ENCODE measurements at places on chromosomes 7 and 10.

DNA sequence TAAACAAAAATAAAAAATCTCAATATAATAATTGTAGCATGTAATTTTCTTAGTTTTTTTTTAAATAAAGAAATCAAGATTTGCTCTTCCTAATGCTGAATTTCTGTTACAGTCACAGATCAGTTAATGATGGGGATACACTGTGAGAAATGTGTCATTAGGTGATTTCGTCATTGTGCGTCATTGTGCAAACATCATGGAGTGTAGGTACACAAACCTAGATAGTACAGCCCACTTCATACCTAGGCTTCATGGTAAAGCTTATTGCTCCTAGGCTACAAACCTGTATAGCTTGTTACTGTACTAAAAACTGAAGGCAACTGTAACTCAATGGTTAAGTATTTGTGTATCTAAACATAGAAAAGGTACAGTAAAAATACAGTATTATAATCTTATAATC lies 74.4 kb upstream of the LSM8 start:
- no peak for DNase-seq

DNA sequence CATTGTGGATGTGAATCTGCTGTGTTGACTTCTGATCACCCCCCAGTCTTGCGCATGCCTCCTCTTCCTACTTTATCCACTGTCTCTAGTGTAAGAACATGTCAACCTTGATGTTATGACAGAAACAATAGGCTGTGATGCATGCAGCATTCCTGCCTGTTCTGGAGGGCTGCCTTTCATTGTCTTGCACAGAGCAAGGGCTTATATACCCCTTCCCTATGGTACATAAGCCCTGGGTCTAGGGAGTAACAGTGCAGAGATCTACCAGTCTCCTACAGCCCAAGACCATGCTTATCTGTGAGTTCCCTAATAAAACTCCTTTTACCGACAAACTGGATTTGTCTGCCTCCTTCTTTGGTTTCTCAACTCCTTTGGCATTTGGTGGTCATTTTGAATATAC lies 177.0 kb upstream of the STK17A start:
- DNase-seq, result no peak

DNA sequence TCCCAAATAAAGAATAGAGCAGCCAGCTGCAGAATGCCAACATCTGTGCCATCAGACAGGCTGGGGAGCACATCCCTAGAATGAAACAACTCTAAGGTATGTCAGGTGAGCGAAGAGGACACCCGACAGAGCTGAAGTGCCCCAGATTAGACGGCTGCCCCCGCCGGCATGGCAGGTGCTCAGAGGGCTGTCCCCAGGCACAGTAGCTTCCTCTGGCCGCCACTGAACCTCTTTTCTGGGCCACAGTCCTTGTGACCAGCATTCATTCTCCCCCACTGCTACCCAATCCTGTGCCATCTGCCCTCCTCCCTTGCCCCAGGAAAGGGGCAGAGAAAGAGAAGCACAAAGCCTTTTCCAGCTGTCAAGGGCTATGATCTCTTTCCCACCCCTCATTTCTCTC lies 41.7 kb downstream of the RGS10 start:
- DNase-seq, result no peak

- no peak for DNase-seq
These were observed 21.3 kb downstream of the CCDC3 start for GRCh38 chr10:12980102-12980661.

- no peak for DNase-seq
These were observed 261.4 kb upstream of the PITRM1 start for GRCh38 chr10:3433988-3434387.

DNA sequence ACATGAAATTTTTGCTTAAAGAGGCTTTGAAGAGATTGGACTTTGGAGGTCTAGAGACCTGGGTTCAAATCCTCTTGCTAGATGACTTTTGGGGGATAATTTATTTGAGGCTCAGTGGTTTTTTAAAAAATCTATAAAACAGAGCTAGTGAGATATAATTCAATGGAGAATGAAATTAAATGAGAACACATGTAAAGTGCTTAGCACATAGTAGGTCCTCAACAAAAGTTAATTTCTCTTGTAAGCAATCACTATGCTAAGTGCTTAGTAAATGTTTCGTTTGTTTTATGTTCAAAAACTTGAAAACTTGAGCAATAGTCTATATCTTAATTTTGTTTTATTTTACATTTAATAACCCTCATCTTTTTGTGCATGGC lies 64.8 kb downstream of the LRMDA start:
- DNase-seq, result no peak

DNA sequence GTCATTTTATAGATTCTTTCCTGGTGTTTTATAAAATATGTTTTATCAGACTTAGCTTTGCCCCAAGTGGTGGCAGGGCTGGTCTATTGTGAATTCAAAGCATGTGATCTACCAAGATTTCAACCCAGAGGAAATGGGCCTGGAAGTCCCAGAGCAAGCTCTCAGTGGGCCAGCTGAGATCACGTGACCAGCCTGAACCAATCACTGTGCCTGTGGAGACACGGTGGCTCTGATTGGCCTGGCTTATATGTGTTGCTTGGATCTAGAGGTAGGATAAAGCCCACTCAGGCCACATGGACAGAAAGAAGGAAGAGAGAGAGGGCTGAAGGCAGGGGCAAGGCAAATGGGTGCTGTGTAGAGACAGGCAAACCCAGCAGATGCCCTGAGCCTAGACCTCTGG lies 65.5 kb upstream of the GATA3 start:
- no peak for DNase-seq

- no peak for DNase-seq
These were observed 76.1 kb downstream of the BICC1 start for GRCh38 chr10:58588673-58589265.

DNA sequence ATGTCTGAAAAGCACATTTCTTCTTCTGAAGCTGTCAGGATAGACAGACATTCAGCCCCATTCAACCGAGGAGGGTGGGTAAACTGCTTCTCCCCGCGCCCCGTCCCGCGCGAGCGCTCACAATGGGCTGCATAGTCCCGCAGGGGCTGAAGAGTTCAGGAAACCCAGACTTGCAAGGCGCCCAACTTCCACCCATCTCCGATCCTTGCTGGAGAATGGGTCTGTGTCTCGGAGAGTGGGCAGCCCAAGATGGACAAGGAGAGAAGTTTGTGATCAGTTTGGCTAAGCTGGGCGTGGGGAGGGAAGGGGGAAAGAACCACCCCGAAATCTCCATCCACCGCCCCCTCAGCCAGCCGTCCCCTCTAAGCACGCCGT lies 686 bp downstream of the AASS start:
- no peak for DNase-seq

- DNase-seq, result no peak
These were observed 18.0 kb downstream of the RBM33 start for GRCh38 chr7:155662343-155663043.

DNA sequence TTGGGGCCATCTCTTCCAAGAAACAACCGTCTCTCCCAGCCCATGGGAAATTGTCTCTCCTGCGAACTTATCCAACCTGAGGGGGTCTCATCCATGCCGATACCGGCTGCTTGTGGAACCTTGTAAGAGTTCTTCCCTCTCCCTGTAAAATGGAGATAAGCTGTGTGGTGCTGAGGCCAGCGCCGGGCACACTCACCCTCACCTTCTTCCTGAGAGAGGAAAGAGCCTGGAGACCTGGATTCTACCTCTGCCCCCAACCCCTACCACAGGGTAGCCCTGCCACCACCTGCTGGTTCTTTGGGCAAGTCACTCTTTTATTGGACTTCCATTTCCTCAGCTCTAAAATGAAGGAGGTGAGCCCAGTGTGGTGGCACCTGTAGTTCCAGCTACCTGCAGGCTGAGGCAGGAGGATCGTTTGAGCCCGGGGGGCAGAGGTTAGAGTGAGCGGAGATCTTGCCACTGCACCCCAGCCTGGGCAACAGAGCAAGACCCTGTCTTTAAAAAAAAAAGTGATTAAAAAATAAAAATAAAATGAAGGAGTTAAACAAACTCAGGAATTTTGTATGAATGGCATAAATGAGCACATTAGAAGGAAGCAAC lies 38.4 kb upstream of the PSAP start:
- no peak for DNase-seq

DNA sequence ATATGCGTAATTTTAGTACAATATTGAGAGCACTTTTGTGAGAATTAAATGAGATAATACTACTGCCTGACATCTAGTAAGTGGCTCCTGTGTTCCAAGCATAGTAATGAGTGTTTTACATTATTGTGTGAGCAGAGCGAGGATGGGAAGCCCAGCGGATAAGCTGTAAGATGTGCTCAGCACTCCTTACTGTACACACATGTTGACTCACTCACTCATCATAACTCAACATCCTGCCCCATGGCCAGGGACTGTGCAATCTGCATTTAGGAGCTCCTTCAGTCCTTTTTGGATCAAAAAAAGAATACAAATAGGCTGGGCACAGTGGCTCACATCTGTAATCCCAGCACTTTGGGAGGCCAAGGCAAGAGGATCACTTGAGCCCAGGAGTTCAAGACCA lies 72.9 kb upstream of the NEBL start:
- no peak for DNase-seq

DNA sequence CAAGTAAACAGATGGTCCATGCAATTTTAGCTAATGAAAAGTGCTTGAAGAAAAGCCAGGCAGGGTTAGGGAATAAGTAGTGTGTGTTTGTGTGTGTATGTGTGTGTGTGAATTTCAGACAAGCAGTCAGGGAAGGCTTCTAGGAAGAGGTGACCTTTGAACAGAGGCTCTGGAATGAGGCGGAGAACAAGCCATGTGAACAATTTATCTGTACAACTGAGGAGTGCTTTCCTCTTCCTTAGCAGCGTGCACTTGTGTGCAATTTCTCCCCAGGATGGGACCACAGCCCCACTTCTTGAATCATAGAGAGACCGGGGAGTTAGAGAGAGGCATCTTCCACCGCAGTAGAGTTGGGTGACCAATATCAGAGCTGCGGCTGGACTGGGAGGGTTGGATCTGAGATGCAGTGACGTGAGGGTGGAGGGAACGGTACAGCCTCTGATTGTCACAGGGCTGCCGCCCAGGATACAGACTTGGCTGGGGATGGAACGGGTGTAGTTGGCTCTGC lies 69.2 kb upstream of the FAM171A1 start:
- no peak for DNase-seq

GRCh38 chr7:3971323-3971722 lies 670.3 kb downstream of the SDK1 start:
- DNase-seq, result no peak

DNA sequence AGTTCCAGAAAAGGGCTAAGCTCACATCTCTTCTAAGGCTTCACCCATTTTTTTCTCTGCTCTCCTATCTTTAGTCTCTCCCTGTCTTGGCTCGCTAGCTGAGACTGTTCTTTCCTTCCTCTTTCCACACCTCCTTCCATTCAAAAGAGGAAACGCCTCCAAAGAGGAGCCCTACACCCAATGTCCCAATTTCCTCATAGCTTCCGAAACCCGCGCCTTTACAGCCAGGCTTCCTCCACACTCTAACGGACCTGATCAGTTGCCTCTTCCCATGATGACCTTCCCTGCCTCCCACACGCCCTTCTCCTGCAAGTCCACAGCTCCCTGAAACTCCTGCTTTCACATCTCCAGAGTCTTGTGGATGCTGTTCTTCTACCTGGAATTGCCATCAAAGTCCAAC lies 71.7 kb downstream of the COBL start:
- DNase-seq, result no peak

DNA sequence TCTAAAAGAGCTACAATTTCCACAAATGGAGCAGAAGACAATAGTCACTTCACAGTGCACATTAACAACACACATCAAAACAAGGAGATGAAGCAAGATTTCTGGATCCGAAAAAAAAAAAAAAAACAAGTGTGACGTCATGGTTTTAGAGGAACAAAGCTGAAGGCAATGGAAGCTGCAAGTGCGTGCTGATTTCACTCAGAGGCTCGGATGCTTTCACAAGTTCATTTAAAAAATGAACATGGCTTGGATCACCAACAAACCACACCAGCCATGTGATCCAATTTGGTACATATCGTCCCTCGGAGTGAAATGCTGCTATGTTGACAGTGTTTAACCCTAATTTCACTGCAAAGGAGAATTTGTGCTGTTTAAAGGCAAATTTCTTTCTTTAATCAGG lies 337.0 kb upstream of the PRKCQ start:
- no peak for DNase-seq

DNA sequence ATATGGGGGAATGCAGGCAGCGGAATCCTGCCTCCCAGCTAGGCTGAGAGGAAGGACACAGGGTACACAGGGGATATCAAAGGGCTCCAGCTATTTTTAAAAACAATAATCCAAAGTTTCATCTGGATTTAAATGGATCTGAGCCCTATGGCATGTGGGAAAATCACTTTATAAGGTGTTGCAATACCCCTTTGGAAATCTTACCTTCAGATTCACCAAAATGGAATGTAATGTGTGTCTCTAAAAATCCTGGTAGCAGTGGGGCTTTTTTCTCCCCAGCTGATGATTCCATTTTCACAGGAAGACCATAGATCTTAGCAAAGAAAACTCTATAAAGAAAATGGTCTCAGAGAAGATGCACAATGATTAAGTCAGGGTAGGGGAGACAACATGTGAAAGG lies 722.2 kb downstream of the PARD3 start:
- no peak for DNase-seq

DNA sequence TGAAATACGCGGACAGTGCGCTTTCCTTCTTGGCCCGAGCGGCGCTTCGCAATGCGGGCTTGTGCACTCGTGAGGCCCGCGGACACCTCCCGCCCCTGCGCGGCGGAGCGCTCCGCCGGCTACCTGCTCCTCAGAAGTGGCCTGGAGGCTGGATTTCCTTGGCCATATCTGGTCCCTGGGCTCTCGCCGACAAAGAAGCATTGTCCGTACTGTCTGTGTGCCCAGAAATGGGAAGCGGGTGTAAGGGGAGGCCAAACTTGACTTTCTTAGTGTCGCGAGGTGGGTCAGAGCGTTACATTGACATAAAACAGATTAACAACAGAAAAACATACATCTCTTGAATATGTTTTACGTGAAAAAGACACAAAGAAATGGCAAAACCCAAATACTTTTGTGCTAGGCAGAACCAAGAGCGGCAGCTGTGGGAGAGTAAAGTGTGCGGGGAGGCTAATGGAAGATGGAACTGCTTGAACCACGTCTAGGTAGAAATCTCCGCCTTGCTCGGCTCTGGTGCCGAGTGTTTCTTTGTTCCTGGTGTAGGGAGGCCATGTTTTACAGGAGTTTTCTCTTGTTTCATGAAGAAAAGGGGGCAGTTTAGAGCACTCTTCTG lies 1.4 kb downstream of the LANCL2 start:
- no peak for DNase-seq

- DNase-seq, result no peak
These were observed 69.7 kb upstream of the LRRC18 start for GRCh38 chr10:49009199-49009979.

GRCh38 chr7:29765490-29765889 lies 40.8 kb upstream of the WIPF3 start:
- no peak for DNase-seq

GRCh38 chr10:45557275-45557905 lies 115.2 kb downstream of the ZFAND4 start:
- DNase-seq, result no peak

GRCh38 chr10:57161157-57161556 lies 800.1 kb upstream of the ZWINT start:
- no peak for DNase-seq

DNA sequence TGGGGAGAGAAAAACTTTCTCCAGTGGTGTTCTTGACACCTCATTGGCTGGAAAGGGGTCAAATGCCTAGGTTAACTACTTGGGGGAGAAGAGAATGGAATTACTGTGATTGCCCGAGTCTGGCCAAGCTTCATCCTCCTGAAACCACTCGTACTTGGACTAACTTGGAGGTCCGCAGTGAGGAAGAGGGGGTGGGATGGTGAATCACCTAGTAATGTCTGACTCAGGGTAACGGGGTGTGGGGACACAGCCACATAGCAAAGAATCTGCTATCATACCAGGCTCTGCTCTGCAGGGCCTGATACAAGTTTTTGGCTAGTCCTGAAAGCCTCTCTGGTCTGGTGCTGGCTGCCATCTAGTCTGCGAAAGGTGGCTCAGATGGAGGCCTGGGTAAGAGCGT lies 190.9 kb downstream of the RPS24 start:
- no peak for DNase-seq
